Activated CD4-positive, alpha-beta T cell treated with anti-CD3 and anti-CD28 coated beads, Interleukin-2, amount 50 U/mL, for 16 hours (primary cell): ENCODE measurements at places on chromosomes 3 and 15.

- no peak for DNase-seq
These were observed 148.7 kb downstream of the LRRK1 start for GRCh38 chr15:101067660-101068522.

DNA sequence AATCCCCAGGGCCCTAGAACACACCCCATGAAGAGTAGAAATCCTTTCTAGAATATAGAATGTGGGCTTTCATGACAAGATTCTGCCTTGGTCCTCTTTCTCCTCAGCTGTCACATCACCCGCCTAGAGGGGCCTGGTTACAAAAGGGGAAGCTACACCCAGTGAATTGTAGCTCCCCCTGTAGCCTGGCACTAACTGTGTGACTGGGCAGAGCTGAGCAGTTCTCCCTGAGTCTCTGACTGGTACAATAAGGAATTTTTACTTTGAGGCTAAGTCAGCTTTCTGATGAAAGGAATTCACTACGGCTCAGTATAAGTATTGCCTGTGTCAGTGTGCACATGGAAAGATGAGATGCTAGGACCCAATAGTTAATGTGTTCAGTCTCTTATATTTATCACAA is 28.7 kb upstream of the ZNF148 start:
- no peak for DNase-seq

- DNase-seq: peak; percentile 51
These were observed 19.9 kb upstream of the SLC12A8 start for GRCh38 chr3:125232401-125232800.

DNA sequence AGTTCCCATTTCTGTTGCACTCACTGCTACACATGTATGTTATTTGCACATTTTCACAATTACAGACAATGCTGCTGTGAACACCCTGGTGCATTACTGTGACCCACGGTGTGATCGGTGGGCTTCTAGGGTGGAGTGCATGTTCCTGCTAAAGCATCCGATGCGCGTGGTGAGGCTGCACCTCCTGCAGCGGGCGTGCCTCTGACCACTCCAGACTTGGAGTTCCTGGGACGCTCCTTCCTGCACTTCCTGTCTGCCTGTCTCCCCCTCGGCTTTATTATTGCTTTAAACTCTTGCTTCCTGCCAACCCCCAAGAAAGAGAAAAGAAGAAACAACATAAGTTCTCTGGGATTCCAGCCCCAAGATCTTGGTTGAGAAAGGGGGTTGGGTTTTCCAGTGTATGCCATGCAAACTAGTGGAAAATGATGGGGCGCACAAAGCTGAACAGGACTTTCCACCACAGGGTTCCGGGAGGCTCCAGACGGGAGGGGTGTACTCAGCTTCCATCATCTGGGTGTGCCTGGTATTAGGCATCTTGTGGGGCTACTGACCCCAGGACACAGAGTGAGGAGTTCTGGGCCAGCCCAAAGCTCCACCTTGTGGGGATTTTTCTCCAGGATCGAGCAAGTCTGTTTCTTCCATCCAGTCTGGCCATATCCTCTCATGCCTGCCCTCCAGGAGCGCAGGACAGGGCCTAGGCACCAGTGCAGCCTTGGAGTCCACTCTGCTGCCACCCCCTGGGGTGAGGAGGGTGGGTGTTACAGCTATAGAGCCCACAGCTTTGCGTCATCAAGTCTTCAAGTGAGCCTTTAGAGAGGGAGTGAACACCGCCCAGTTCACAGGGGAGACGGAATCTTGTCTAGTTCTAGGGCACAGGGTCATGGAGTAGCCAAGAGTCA is 11.2 kb downstream of the RPL32 start:
- no peak for DNase-seq

DNA sequence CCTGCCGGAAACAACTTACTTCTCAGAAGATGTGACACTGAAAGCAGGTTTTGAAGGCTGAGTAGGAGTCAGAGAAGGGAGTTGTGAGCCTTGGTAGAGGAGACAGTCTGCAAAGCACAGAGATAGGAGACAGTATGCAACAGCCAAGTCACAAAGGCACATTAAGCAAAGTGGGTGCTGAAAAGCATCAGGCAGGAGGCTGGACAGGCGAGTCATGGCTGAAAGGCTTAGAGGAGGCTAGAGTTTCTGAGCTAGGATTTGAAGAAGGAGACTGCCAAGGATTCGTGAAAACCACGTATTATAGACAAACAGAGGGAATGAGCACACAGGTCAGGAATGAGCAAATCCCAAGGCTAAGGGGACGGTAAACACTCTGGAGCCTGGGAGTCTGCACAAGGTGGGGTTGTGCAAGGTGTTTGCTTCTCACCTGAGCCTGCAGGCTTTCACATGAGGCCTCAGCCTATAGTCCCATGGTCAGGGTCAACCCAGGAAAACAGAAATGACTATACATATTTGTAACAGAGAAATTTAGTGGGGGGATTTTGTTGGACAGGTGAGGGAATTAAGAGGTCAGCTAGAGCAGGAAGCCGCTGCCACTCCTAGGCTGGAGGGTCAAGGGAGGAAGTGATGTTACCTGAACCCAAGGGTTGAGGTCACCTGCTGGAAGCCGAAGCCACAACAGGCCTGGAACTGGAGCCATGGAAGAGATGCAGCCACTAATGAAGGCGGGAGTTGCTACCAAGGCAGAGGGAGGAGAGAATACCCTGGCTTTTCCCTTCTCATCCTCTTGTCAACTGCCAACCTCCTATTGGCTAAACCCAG is 23.1 kb upstream of the TRIM71 start:
- no peak for DNase-seq

DNA sequence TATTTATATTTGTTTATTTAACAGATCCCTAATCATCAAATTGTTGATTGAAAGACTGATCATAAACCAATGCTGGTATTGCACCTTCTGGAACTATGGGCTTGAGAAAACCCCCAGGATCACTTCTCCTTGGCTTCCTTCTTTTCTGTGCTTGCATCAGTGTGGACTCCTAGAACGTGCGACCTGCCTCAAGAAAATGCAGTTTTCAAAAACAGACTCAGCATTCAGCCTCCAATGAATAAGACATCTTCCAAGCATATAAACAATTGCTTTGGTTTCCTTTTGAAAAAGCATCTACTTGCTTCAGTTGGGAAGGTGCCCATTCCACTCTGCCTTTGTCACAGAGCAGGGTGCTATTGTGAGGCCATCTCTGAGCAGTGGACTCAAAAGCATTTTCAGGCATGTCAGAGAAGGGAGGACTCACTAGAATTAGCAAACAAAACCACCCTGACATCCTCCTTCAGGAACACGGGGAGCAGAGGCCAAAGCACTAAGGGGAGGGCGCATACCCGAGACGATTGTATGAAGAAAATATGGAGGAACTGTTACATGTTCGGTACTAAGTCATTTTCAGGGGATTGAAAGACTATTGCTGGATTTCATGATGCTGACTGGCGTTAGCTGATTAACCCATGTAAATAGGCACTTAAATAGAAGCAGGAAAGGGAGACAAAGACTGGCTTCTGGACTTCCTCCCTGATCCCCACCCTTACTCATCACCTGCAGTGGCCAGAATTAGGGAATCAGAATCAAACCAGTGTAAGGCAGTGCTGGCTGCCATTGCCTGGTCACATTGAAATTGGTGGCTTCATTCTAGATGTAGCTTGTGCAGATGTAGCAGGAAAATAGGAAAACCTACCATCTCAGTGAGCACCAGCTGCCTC is 14.7 kb downstream of the THBS1 start:
- no peak for DNase-seq

GRCh38 chr15:73629798-73630429 is 3.3 kb downstream of the NPTN start:
- no peak for DNase-seq

- no peak for DNase-seq
These were observed 531.6 kb downstream of the MECOM start for GRCh38 chr3:169131690-169132464.

- DNase-seq: peak; percentile 87
These were observed 11.2 kb downstream of the SH2D7 start for GRCh38 chr15:78103406-78104118.

DNA sequence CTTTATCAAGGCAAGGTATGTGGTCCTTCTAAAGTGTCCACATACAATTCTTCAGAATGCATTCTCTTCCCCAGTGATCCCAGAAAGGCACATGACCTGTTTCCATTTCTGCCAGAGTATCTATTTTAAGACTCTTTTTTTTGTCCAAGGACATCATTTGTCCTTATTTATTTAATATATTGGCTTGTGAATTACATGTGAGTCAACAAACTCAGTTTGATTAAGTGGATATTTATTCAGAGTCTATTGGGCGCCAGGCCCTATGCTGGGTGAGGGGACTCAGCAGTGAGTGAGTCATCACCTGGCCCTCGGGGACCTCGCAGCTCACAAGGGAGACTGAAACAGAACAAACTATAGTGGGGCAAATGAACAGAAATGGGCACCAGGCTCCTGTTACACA is 136.8 kb downstream of the SNRK start:
- DNase-seq: no peak

GRCh38 chr15:28025413-28025812 is 73.7 kb downstream of the OCA2 start:
- DNase-seq: no peak

- no peak for DNase-seq
These were observed 7.9 kb upstream of the TNK2 start for GRCh38 chr3:195916291-195916690.

- DNase-seq: peak; percentile 78
These were observed 1.3 kb downstream of the TNK2 start for GRCh38 chr3:195906865-195907683.

DNA sequence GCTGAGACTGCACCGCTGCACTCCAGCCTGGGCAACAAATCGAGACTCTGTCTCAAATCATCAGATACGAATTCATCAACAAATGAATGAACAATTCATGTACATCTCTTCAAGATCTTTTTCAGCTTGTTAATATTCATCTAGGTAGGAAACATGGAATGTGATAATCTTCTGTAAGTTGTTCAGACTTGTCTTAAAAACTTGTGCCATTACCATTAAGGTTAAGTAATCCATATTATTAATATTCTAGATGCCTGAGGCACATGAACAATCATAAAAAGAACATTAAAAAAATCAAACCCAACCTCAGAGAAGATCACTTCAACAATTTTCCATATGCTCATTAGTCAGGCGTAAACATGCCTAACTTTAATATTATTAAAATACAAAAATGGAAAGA is 36.2 kb downstream of the CHSY1 start:
- no peak for DNase-seq

DNA sequence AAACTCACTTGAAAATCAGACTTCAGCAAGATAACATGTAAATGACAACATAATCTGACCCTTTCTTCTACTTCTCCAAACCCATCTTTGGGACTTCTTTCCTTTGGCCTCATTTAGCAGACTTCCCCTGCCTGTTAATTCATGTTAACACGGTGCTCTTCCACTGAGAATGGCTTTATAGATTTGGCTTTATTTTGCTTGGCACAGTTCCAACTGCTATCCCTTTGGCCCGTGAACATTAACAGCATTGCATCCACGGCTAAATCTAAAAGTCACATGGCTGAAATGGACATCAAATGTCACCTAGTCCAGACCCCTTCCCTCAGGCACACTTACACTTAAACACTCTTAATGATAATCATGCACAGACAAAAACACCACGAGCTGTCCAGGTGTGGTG is 3.8 kb downstream of the ZMAT3 start:
- DNase-seq: no peak

GRCh38 chr3:81245043-81245442 is 516.4 kb downstream of the GBE1 start:
- DNase-seq: no peak

- DNase-seq: peak; percentile 86
These were observed 20.6 kb downstream of the SMAD3 start for GRCh38 chr15:67085818-67086636.

- DNase-seq: no peak
These were observed 22.1 kb upstream of the GOLGA6C start for GRCh38 chr15:75235760-75236729.

DNA sequence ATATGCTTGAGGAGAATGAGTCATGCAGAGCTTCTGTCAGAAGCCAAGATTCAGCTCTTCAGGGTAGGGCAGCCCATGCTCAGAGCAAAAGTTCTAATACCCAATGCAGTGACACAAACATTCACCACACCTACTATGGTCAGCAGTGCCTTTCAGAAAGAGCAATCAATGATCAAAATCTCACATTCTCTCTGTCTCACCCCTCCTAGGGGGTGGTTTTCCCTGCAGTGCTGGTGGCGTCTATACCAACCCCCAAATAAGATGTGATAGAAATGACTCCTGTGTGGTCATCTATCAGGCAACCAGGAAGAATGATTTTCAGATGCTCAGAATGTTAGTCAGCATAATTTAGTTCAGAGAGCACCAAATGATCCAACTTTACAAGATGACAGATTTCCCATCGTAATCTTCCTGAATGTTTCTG is 385.3 kb downstream of the NTRK3 start:
- DNase-seq: no peak

- DNase-seq: no peak
These were observed 186.6 kb upstream of the ROPN1 start for GRCh38 chr3:124178531-124178930.

DNA sequence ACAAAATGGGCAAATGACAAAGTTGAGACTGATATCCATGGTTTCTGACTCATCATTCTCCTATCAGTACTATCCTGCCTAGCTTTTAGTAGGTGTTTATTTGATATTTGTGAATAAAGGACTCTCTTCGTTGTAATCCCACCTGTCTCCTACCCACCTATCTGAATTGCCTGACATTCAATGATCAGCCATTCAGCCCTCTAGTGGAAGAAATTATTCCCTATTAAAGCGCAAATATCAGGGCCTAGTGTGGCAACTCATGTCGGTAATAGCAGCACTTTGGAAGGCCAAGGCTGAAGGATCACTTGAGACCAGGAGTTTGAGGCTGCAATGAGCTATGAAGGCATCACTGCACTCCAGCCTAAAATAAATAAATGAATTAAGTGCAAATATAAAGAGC is 195.7 kb upstream of the SETMAR start:
- no peak for DNase-seq
